Putamen (tissue), 1 donor: ENCODE measurements at places on chromosomes 1 and 21.

GRCh38 chr1:23824711-23825075 is 536 bp downstream of the HMGCL start:
- DNase-seq = no peak

DNA sequence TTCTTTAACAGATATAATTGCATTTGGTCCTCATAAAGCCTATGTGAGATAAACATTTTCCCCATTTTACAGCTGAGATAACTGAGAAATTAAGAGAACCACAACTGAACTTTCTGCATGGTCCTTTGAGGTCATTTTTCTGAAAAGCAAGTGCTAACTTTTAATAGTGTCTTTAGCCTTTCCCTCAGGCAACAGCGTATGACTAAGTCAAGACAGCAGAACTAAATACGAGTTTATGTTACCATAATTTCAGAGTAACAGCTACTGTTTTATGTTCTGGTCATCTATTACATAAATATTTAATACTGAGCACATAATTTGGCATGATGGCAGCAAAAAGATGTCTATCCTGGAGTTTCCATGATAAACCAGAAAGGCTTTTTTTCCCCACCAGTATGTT is 95.6 kb downstream of the OLFML2B start:
- no peak for DNase-seq

DNA sequence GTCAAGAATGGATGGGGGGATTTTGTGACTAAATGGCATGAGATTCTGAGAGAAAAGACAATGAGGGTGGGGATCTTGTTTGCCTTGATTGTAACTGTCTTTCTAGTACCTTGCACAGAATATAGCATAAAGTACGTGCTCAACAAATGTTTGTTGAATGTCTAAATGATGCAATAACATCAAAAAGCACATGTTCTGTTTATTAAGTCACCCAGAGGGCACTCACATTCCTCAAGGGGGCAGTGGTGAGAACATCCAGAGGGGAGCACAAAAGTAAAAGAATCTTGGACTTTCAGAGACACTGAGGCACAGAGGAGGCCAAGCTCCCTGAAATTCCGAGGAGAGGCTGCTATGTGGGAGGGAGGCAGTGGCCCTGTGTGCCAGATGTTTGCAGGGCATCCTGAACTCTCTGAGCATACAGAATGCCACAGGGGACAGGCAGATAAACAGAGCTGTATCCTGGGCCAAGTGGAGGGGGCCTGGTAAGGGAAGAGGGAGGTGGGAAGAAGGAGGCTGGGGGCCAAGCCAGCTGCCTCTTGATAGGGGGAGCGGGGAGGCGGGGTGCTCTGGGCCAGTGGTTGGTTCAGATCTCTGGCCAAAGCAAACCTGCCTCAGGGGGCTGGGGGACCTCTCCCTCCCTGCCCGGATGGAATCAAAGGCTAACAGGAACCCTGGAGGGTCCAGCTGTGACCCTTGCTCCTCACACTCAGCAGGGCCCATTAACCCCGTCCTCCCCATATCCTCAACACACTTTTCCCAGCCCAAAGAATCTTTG is 6.5 kb upstream of the ATP1A2 start:
- no peak for DNase-seq

- no peak for DNase-seq
Observed at GRCh38 chr1:218711001-218711400, 365.9 kb downstream of the TGFB2 start.

DNA sequence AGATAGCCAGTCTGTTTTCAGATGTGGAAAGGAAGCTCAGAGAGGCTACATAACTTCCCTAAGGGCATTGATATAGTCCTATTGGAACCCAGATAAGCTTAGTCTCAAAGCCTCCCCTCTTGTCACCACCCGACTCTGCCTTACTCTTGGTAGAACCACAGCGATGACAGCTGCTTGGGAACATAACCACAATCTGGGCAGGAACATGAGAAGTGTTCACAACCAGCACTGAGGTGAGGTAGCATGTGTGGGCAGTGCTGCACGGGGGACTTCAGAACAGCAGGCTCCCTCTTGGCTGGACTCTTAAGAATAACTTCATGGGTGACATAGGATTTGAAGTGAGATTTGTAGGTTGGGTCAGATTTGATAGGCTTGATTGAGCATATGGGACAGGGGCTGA is 9.3 kb upstream of the S100A10 start:
- no peak for DNase-seq

- DNase-seq = no peak
Observed at GRCh38 chr1:232283864-232284263, 346.1 kb downstream of the SIPA1L2 start.

DNA sequence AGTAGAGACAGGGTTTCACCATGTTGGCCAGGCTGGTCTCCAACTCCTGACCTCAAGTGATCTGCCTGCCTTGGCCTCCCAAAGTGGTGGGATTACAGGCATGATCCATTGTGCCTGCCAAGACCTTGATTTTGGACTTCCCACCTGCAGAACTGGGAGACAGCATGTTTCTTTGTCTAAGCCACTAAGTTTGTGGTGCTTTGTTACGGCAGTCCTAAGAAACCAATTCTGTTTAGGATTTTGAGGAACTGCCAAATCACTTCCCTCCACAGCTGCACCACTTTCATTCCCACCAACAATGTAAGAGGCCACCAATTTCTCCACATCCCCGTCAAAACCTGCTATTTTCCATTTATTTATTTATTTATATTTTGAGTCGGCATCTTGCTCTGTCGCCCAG is 46.1 kb downstream of the CHAF1B start:
- DNase-seq = no peak

DNA sequence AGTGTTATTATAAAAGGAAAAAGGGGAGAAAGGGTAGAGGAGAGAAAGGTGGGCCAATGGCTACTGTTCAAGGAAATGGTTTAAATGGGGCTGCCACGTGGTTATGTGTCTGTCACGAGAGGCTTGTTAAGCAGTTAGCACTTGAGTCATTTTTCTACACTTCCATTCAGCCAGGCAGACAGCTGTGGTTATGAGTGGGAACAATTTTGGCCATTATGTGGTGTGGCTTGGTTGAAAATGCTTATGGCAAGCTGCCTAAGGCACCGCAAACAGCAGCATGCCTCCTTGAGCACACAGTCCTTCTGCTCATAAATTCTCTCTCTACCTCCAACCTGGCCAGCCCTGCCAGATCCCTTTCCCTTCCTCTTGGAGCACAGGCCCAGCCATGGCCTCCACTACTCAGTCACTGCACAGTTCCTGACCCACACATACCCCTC is 3.2 kb upstream of the SRM start:
- DNase-seq = no peak

DNA sequence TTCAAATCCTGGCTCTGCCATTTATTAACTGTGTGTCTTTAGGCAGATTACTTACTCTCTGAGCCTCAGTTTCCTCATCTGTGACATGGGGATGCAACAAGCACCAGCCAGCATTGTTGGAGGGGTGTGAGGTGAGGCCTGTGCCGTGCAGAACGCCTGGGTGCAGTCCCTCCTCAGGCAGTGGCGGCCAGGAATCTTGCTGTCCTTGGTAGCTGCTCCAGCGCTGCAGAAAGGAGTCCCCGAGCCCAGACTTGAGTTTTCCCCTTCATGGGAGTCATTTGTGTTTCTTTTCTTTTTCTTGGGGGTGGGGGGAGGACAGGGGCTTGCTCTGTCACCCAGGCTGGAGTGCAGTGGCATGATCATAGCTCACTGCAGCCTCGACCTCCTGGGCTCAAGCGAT is 46.6 kb downstream of the DISP3 start:
- no peak for DNase-seq

DNA sequence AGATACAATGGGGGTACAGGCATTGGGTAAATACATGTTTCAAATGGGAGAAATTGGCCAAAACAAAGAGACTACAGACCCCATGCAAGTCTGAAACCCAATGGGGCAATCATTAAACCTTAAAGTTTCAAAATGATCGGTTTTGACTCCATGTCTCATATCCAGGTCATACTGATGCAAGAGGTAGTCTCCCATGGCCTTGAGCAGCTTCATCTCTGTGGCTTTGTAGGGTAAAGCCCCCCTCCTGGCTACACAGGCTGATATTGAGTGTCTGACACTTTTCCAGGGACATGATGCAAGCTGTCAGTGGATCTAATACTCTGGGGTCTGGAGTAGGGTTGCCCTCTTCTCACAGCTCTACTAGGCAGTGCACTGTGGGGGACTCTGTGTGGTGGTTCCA is 286.1 kb downstream of the LRRIQ3 start:
- no peak for DNase-seq

DNA sequence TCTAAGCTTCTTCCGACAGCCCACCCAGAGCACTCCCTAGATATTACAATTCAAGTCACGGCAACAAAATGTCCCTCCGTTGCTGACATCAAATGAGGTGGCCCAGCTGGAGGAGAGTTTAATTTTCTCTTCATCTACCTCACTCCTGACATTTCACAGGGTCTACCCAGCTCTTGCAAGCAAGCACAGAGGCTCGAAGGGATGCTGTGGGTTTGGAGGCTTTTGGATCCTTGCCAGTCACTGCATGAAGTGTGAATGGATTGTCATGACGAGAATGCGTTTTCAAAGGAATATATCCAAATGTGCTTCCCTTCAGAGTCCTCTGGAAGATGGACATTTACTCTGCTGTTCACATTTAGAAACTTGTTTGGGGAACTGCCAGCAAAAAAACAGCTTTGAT is 33.5 kb downstream of the CAPN8 start:
- DNase-seq = no peak

- no peak for DNase-seq
Observed at GRCh38 chr1:189496768-189497167, 980.9 kb downstream of the BRINP3 start.

DNA sequence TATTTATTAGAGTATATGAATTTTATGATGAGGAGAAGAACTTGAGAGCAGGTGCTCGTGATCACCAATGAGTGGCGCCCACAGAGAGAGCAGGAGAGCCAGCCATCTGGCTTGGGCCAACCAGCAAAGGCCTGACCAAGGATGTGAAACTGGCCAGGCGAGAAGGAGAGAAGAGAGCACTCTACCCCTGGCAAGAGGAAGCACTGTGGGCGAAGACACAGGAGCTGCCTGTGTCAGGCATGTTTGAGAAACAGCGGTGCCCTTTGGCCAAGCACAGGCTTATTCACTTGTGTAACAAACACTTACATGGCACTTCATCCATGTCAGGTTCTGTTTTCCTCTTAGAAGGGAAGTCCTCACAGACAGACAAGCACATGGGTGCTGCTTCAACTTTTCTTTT is 4.2 kb upstream of the SIPA1L2 start:
- peak; percentile 41 for DNase-seq

GRCh38 chr1:82731216-82731615 is 930.5 kb downstream of the ADGRL2 start:
- no peak for DNase-seq

DNA sequence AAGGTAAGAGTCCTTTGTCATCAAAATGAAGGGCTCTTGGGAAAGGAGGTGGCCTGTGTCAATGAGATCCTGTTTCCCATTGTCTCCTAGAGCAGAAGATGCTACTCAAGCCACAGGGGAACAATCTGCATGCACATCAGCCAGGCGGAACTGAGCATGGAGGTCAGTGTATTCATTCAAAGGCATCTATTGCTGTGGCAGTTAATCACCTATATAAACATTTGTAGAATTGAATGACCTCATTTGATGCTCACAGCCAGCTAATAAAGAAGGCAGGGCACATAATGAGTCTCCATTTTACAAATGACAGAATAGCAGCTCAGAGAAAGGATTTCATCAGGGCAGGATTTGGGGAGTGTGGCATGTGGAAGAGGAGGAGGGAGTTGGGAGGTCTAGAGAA is 5.7 kb upstream of the FYB2 start:
- DNase-seq = no peak

DNA sequence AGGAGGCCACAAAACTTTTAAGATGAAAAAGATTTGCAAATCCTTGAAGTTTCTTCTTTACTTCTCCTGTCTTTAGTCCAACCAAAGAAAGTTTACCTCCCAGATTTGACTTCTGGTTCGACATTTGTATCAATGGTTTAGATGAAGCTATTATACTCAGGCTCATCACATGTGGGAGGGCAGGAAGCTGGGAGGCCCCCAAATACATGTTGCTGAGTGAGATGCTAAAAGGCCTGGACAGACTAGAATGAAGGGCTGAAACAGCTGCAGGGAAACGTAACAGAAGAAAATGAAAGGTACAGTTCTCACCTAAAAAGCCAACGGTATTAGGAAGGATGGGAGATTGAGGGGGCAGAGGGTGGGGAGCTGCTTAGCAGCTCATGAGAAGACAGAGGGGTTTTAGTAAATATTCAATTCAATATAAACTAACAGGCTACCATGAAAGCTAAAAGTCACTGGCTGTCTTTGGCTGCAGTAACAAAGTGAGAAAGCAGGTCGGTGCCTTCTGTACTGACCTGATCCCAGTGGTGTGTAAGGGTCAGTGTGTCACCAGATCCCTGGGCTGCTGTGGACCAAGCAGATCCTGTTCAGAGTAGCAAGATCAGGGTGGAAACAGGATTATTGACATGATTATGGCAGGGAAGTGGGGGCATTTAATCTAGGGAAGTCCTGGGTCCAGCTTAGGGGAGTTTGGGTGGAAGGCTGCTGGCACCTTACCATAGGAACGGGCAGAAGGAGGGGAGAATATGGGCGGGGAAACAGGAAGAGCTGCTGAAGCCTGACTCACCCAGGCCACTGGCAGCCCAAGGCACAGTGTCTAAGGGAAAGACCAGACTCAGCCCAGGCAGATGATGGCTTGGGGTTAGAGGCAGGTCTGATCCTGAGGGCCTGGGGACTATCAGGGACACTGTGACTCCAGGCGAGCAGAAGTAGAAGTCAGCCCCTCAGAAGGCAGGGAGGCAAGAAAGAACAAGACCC is 60.4 kb downstream of the KCNN3 start:
- DNase-seq = no peak

GRCh38 chr1:175116210-175116798 is 48.7 kb downstream of the TNN start:
- no peak for DNase-seq

DNA sequence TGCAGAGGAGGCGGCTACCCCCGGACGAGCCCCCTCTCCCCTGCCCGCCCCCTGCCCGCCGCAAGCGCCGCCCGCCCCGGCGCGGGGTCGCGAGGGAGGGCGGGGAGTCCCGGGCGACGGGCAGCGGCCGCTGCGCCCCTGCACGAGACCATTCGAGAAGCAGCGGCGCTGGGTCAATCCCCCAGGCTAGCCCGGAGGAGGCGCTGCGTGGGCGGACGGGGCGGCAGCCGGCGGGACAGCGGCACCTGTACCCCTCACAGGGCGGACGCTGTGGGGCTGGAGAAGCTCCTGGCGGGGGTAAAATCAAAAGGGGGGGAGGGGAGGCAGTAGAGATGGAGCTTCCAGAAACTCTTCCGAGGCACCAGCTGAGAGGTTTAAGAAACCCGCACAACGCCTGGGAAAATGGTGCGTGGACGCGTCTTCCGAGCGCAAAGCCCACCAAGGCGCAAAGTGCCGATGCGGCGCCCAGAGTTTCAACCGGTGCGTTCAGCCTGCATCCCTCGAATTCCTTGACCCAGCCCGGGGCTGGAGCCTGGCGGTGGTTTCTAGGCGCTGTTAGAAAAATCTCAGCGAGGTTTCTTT is at the start of gene PLPPR5:
TSS of gene PLPPR5 (minus strand) at position 1 of the 582 bp plus-strand sequence. CDS start 190 bp downstream, outside the sequence.
- no peak for DNase-seq
